ENCODE measurements at places on chromosomes 5 and 9.

GRCh38 chr5:2525351-2525750, 226.1 kb downstream of the IRX2 start:
- no peak for DNase-seq

- no peak for DNase-seq
Observed at GRCh38 chr9:134217431-134218210, 53.3 kb upstream of the RNU6ATAC start.

GRCh38 chr5:69270840-69271239, 36.2 kb downstream of the CDK7 start:
- no peak for DNase-seq

DNA sequence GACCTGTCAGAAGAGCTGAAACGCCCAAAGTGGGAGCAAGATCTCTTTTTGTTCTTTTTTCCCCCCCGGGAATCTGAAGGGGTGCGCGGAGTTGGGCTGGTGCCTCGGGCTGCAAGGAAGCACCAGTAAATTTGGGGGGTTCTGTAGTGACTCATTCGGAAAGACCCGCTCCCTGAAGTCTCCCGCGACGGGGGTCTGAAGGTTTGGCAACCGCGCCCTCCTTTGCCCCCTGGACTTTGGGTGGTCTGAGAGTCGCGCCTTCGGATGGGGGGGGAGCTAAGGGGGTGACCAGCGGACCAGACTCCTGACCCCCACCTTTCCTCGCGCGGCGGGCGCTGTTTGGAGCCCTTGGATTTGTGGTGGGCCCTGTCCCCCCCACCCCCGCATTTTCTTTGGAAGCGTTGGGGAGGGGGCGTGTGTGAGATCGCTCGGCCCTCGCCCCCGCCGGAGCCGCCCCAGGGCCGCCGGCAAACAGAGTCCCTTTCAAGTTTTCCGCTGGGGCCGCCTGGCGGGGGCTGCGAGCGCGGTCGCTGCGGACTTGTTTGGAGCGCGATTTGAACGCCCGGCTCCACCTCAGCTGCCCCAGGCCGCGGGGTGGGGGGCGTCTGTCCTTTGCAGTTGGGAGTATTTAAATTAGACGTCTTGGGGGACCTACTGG, 2.0 kb downstream of the CXXC5 start:
- no peak for DNase-seq

DNA sequence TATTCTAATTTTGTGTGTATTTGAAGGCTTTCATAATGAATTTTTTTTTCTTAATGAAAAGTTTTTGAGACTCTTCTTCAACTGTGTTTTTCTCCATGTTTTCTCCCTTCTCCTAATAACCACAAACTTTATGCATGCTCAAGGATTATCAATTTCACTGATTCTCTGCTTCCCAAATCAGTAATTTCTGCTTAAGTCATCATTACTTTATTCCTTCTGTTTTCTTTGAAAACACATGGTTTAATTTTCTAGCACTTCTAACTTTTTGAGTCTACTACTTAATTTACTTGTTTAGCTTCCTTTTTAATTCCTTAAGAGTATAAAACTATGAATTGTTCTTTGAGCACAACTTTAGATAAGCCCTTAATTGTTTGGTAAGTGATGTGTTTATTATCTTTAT, 11.5 kb upstream of the FBN2 start:
- DNase-seq = no peak

DNA sequence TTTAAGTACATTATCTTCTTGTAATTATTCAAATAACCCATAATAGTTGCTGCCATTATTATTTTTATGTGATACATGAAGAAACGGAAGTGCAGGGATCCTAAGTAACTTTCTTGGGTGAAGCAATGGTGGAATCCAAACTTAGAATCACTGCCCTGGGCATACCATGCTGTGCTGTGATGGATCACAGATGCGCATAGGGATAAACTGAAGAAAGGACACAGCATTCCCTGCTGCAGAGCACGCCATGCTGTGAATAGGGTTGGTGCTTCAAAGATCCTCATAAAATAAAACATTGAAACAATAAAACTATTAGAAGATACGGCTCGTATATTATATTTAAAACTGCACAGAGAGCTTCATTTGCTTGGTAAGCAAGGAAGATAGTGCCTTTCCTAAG, 211.7 kb upstream of the ADAMTS16 start:
- DNase-seq = no peak

- DNase-seq = peak; percentile 5
Observed at GRCh38 chr5:180600554-180601041, 9.3 kb upstream of the SCGB3A1 start.

DNA sequence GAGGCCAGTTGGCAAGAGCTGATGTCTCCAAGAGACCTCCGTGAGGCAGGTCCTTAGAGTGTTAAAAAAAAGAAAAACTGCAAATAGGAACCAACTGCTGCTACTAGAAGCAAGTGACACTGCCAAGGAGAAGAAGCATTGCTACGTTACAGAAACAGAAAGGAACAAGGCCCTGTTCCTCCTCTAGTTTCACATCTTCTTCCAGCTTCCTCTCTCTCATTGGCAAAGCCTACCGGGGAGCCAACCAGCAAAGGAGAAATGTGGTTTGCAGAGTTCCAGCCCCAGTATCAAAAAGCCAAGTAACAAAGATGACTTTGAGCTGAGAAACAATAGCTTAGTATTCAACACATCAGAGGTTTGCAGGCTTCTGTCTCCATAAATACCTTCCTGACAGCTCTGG, 145.9 kb downstream of the PRELID2 start:
- no peak for DNase-seq

- DNase-seq = no peak
Observed at GRCh38 chr9:72424131-72424530, 59.1 kb upstream of the ZFAND5 start.

DNA sequence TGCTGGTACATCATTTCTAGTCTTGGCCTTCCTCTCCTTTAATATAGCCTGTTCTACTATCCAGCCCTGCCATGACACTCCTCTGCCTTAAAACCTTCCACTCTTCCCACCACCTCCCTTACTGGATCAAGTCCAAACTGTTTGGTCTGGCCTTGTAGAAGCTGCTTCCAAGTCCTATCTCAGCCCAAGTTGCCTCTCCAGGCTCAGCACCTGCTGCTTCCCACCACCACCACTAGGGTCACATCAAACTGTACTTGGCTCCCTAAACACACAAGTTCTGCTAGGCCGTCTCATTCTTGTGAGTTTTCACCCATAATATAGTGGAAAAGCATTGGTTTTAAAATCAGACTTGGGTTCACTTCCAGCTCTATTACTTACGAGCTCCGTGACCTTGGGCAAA, 1.4 kb downstream of the NDUFA8 start:
- DNase-seq = peak; percentile 31

DNA sequence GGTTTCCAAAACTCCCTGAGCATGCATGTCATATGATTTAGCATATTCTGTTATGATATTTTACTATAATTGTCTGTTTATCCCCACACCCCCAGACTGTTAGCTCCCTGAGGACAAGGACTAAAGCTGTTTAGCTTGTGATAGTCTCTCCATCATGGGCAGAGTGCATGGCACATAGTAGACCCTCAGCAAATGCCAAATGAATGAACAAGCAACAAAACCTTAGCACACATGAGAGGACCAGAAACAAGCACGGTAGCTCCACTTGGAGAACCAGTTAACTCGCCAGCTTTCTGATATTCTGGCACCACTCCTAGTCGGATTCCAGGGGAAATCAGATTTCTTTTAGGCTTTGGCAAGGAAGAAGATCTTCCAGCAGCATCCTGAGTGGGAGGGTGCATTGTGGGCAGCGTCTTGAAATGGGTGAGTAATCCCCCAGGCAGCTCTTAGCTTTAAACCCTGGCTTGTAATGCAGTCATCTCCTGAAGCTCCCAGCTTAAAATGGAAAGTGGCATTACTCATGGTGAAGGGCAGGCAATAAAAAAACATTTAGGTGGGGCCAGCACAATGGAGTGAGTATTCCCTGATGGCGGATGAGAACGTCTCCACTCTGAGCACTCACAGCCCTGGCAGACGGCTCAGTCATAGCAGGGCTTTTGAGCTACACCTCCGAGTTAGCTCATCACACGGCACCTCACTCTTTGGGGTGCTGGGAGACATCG, 41.1 kb downstream of the FGF1 start:
- peak; percentile 91 for DNase-seq

GRCh38 chr5:39159811-39160490, 59.4 kb downstream of the FYB1 start:
- DNase-seq = no peak

DNA sequence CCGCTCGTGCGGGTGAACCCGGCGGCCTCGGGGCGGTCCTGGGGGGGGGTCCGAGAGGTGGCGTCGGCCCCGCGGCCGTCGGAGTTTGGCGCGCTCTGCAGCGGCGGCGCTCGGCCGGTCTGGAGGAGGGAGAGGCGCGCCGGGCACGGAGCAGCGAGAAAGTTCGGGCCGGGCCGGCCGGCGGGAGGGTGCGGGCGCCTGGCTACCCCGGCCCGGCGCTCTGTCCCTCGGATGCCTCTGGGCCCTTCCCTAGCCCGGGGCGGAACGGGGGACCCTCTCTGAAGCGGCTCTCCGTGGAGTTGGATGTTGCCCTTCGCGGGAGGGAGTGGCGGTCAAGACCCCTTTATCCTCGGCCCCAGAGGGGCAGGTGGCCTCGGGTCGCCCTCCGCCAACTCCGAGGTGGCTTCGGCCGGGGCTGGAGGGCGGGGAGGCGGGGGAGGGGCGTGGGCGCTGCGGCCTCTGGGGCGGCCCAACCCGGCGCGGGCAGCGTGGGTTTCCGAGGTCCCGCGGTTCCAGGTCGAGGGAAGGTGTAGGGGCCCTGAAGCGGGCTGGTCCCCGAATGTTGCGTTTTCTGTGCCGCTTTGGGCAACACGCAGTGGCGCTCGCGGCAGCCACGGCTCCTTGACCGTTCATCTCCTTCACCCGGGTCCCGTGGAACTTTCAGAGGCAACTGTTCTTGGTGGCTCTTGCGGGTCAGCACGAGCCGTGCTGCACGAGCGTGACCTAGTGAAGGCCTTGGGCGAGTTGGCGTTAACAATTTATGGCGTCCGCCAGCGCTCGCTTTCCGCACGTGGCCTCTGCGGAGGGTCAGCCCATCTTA, 290.5 kb downstream of the DOCK8 start:
- peak; percentile 17 for DNase-seq

DNA sequence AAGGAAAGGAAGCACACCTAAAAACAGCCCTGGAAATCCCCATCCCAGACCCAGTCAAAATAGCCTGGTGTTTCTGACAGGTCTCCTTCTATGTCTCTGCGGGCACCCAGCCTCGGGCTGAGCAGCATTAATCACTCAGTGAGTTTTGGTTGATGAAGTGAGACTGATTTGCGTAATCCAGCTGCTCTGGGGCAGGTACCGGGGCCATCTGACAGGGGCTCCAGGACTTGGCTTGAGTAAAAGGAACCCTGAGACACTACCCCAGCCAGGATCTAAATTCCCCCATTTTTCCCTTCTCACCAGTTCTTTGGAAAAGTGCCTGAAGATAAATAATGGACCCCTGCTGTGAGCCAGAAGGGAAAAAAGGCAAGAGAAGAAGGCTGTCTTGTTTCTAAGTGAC, 596 bp downstream of the SLC28A3 start:
- no peak for DNase-seq

DNA sequence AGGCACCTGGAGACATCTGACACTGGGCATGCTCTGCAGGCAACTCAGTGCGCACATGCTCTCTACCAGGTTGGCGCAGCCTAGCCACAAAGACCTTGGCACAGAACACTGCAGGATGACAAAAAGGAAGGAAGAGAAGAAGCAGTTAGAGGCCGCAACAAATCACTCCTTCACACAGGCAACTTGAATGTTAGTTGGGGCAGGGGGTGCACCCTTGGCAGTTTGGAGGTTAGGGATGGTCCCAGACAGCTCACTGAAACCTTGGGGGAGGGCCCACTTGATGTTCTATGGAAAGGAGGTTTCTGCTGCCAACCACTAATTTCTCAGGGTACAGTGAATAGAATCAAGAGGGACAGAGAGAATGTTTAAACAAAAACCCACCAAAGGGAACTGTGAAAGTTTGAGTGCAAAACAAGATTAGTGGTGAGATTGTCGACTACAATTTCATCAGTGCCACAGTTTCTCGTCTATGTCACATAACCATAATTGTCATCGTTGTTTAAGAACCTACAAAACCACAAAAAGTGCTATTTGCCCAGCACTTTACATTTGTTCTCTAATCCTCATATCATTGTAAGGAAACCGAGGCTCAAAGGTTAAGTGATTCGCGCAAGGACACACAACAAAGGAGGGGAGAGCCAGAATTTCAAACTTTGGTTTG, 48.7 kb downstream of the FBXW11 start:
- no peak for DNase-seq

GRCh38 chr9:109074236-109074889, 45.4 kb downstream of the TMEM245 start:
- DNase-seq = no peak

DNA sequence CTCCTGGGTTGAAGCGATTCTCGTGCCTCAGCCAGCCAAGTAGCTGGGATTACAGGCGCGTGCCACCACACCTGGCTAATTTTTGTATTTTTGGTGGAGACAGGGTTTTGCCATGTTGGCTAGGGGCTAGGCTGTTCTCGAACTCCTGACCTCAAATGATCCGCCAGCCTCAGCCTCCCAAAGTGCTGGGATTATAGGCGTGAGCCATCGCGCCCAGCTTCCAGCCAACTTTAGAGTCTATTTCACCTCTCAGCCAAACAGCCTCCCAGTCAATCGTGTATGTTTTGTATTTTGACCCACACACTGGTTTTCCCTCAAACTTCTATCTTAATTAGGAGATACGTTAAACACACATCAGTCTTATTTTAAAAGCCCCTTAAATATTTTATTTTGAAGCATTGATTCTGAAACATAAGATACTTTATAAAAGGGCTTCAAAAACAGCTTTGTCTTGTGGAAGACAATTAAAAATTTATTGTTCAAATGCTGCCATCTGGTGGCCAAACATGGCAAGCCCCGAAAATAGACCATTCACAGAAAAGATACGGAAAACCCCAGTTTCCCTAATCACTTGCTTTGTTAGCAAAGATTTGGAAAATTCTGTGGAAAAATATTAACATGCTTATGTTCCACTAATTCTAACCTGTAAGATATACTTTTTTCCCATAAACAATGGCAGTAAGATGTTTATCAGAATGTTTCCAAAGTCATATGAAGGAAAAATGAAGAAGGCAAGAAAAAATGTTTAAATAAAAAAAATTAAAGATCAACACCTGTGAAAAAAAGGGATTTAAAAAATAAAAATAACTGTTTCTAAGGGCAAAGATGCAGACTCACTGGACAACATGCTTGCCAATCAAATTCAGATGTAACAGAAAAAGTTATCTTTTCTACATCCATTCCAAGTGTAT, 33.1 kb downstream of the APTX start:
- DNase-seq = peak; percentile 53

DNA sequence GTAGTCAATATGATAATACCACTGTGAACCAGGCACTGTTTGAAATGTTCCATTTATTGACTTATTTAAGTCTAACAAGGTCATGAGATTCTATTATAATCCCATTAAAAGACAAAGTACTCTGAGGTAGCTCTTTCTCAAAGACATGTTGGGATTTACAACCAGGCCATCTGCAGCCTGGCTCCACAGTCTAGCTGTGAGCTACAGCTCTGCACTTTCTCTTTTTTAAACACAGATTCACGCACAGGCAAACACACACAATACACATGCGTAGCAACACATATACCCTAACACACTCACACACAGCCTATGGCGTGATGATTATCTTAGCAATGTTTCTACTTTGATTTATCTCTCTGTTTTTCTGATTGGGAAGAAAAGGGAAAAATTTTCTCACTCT, 174.3 kb downstream of the PRR16 start:
- DNase-seq = no peak

GRCh38 chr5:67156976-67157583, 39.5 kb downstream of the CD180 start:
- peak; percentile 31 for DNase-seq

GRCh38 chr5:139386050-139386438, 2.9 kb upstream of the SLC23A1 start:
- no peak for DNase-seq
